ENCODE measurements at places on chromosomes 11 and 22.

- no peak for DNase-seq
Observed at GRCh38 chr11:100563541-100564280, 123.4 kb upstream of the ARHGAP42 start.

DNA sequence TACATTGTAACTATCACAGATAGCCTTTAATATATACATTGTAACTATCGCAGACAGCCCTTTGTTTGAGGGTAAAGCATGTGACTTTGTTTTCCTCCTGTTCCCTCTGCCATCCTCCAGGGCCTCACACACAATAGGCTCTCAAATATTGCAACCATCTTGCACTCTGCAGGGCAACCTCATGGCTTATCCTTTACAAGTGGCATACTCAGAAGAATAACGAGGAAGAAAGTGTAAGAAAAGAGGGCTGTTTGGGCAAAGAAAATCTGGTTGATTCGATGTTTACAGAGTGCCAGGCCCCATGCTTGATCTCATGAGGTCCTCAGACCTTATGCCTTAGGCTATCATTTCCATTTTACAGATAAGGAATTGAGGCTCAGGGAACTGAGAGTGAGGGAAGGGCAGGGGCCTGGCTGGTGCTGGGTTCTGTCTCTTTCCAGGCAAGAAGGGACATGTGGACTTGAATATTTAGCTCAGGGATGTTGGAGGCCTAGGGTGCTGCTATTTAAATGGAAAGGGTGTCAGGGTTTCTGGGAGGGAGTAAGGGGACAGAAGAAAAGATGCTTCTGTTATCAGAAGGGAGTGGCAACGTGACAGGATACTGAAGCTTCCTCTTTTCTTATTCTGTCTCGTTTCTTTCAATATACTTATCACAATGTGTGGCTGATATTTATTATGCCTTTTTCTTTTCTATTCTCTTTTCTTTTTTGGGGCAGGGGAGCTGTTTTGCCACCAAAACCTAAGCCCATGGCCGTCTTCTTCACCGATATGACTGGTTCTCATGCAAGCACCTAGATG, 1.1 kb upstream of the SAMM50 start:
- no peak for DNase-seq

DNA sequence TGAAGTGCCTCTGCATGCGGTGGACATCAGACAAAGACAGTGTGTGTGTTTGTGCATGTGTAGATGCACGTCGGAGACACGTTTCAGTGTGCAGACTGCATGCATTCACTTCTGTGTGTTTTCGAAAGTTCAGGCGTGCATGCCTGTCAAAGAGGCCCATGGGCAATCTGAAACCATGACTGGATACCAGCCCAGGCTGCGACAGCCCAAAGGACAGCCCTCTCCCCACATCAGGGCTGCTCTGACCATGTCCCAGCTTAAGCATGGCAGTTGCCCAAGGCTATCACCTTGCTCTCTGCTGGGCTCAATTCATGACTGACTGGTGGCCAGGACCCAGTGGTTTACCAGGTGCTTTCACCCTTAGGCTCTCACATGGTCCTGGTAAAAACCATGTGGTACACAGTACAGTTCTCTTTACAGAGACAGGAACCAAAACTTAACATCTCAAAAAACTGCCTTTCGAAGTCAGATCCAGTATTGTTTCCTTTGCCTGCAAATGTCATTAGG, 423.7 kb upstream of the CADM1 start:
- no peak for DNase-seq

DNA sequence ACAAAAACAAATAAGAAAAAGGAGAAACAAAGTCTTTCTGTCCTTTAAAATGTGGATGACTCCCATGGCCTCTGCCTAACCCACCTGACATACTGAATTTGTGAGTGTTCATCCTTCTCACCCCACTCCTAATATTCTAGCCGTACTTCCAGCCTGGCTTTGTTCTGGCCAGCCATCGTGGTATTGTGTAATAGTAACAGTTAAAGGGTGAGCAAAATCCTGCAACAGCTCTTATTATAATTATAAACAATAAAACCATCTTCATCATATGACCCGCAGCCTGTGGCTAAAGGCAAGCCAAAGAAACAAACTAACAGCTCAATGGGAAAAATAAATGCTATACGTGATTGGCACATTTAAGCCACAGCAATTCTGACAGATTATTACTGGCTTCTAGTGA, 721.6 kb upstream of the TENM4 start:
- no peak for DNase-seq

GRCh38 chr11:69883292-69884255, 64.4 kb upstream of the FGF3 start:
- no peak for DNase-seq

GRCh38 chr22:17331690-17332089, 37.6 kb upstream of the CECR2 start:
- no peak for DNase-seq

DNA sequence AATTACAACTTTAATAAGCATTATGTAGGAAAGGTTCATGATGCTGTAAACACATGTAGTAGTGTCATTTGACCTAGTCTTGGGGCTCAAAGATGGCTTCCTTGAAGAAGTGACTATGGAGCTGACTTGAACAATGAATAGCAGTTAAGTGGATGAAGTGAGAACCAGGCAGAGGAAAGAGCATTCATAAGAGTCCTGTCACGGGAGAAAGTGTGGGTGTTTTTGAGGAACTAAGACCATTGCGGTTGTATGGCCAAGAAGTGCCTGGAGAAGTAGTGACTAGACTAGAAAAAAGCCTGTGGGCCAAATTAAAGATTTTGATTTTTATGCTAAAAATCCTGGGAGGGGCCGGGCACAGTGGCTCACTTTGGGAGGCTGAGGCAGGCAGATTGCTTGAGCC, 7.2 kb upstream of the IL18BP start:
- DNase-seq, result no peak

- no peak for DNase-seq
Observed at GRCh38 chr22:40479126-40479800, 108.9 kb downstream of the SGSM3 start.

- DNase-seq, result no peak
Observed at GRCh38 chr11:8256271-8257002, 7.2 kb downstream of the LMO1 start.

DNA sequence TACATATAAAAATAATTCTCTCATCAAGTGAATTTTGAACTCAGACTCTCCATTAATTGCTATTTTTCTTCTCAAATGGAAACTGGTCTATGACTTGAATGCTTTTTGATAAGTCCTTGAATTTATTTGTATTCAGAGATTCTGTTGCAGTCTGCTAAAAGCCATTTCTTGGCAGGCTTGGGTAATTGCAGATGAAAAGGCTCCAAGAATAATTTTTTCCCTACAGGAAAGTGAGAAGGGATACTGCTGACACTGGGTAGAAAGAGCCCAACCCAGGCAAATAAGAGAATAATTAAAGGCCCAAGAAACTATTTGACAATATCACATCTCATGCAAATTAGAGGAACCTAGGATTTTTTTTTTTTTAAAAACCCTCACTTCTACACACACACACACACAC, 246.5 kb upstream of the DDI1 start:
- no peak for DNase-seq

DNA sequence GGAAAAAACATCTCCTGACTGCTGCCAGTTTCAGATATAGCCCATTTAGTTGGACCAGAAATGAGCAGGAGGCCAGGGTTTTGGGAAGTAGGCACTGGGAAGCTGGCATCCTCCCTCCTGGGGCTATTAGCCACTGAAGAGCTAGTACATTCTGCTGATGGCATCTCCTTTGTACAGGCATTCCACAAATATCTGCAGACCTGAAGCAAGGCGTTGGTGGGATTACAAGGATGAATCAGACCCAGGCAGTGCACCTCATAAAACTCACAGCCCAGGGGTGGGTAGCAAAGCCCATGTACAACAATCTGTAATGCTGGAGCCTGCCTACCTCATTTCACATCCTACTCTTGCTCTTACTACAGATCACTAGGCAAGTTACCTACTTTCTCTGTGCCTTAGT, 27.5 kb upstream of the POU2AF1 start:
- DNase-seq, result no peak

GRCh38 chr11:119205080-119205479, 1.1 kb upstream of the CBL start:
- DNase-seq, result peak; percentile 18

- DNase-seq, result no peak
Observed at GRCh38 chr22:43885319-43885671, 6.5 kb downstream of the PNPLA5 start.

- no peak for DNase-seq
Observed at GRCh38 chr11:2270322-2271076, at the start of gene ASCL2. TSS of gene ASCL2 (minus strand) at chr11:2270588. CDS start at chr11:2270332, 256 bp downstream.

DNA sequence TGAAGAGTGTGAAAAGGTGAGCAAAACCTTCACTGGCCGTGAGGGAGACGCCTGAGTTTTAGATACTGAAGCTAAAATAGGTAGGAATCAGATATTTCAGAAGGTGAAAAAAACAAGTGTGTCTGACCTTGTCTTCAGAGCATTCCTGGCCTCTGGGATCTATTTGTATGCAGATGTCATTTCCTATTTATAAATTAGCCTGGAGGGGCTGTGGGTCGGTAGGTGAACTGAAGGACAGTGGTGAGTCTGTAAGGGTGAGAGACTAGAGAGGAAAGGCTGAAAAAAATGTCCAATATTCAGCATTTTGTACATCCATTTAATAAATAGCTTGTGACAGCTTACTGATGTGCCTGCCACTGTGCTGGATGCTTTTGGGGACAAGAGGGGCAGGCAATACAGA, 302.1 kb downstream of the DDX10 start:
- no peak for DNase-seq

DNA sequence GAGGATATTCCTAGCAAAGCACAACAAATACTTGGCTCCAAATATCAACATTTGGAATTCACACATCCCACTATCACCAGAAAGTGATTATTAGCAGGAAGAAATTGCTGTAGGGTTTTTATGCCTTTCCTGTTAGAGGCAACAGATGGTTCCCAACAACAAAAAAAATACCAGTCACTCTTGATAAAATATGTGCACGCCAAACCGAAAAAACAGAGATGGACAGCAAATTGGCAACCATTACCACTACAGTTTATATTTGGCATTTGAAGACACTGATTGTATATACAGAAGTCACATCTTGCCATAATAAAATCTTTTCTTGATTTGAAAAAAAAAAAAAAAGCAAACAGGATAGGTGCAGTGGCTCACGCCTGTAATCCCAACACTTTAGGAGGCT, 78.2 kb downstream of the TMPRSS5 start:
- no peak for DNase-seq

GRCh38 chr11:113506893-113507292, 31.7 kb upstream of the DRD2 start:
- no peak for DNase-seq

DNA sequence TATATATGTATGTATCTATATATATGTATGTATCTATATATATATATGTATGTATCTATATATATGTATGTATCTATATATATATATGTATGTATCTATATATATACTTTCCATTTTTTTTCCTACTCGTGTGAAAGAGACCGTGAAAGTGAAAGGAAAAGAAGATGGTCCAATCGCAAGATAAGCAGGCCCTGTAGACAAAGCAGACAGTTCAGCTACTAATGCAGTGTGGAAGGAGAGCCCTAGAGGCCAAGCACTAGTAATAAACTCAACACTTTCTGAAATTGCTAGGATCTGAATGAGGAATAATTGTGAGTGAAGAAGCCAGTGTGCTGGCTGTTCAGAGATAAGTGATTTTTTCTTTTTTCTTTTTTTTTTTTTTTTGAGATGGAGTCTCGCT, 47.2 kb downstream of the MCHR1 start:
- no peak for DNase-seq

GRCh38 chr22:27695925-27696324, 105.6 kb downstream of the MN1 start:
- no peak for DNase-seq

- DNase-seq, result no peak
Observed at GRCh38 chr11:65275906-65276305, 14.1 kb downstream of the POLA2 start.

DNA sequence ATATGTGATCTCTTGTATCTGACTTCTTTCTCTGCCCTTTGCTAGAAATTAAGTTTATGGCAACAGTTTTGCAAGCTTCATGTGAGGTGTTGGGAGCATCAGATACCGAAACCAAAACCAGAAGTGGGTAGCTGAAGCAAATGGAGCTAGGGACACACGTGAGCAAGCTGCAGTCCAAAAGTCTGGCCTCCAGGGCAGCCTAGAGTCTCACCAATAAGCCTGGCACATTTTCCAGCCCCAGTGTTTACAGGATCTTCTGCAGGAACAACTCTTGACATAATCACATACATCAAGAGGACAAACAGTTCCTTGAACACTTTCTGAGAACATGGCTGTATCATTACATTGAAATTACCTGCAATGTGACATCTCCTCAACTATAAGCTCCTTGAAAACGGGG, 114.1 kb downstream of the LARGE1 start:
- no peak for DNase-seq

DNA sequence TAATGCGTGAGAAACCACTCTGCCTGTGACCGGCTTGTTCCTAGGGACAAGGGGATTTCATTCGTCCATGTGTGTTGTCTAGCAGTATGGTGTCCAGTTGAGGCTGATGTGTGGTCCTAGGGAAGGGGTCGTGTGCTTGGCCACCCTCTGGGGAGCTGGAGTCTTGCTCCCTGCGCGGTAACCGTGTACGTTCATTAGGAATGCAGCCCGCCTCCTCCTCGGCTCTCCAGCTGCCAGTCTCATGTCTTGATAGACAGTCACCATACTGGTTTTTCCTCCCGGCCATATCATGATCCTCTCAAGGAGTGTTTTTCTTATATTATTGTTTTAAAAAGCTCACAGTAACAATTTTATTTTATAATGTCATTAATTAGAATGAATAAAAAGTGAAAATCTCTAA, 5.9 kb downstream of the CTTN start:
- no peak for DNase-seq

GRCh38 chr11:18615628-18616392, 16.2 kb downstream of the MISFA start:
- no peak for DNase-seq

DNA sequence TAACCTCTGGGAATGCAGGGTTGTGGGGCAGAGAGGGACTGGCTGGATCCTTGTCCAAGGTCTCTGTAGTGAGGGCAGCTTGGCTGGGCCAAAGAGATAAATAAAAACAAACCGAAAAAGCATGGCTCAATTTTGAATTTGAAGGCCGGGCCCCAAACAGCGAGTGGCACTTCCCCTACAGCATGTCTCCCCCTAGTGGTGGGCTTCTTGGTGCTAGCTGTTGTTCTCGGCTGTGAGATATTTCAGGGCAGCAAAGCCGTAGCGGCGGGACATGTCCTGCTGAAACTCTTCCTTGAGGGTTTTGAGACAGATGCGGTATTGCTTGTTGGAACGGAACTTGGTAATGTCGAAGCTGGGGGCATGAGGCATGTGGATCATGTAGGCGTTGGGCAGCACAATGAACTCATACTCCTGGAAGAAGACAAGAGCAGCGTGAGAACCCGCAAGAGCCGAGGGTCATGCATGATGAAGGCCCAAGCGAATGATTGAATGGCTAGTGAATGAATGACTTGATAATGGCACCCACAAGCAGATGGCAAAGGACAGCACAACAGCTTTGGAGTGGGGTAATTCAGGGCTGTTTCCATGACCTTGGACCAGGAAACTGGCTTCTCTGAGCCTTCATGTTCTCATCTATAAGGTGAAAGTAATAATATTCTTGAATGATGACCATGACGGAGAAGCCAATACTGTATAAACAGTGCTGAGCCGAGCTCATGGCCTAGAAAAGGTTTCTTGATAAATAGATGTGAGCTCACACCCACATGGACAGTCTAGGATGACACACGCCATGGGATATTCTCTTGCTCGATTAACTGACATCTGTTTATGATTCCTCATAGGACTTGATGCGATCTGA, 216.3 kb upstream of the SYN3 start:
- peak; percentile 20 for DNase-seq

GRCh38 chr11:11493698-11494097, 128.1 kb downstream of the GALNT18 start:
- no peak for DNase-seq

GRCh38 chr11:120184946-120185705, 25.7 kb upstream of the OAF start:
- no peak for DNase-seq
